ENCODE measurements at places on chromosomes 2 and 18.

GRCh38 chr18:27120246-27120645, 64.9 kb downstream of the CHST9 start:
- DNase-seq = no peak

DNA sequence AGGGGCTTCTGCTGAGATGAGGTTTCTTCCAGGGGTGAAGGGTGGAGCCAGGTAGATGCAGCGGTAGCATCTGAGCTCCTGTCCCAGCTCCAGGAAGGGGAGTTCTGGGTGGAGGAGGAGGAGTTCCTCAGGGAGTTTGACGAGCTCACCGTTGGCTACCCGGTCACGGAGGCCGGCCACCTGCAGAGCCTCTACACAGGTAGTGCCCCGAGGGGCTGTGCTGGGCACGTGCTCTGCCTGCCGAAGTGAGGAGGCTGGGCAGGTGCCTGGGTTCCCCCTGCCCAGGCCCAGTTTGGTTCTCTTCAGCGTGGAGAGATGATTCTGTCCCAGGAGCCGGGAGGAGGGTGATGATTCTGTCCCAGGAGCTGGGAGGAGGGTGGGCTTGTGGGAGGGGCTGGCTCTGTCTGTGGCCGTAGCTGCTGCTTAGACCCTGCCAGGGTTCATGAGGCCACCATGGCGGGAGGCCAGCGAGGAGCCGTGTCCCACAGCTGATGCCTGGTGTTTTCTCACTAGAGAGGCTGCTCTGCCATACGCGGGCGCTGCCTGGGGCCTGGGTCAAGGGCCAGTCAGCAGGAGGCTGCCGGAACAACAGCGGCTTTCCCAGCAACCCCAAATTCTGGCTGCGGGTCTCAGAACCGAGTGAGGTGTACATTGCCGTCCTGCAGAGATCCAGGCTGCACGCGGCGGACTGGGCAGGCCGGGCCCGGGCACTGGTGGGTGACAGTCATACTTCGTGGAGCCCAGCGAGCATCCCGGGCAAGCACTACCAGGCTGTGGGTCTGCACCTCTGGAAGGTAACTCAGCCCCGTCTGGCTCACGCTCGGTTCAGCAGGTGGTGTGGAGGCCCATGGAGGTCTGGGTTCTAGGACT, 8.2 kb downstream of the CAPN10 start:
- DNase-seq = no peak

GRCh38 chr2:25618676-25619075, 54.7 kb downstream of the DTNB start:
- peak; percentile 10 for DNase-seq

DNA sequence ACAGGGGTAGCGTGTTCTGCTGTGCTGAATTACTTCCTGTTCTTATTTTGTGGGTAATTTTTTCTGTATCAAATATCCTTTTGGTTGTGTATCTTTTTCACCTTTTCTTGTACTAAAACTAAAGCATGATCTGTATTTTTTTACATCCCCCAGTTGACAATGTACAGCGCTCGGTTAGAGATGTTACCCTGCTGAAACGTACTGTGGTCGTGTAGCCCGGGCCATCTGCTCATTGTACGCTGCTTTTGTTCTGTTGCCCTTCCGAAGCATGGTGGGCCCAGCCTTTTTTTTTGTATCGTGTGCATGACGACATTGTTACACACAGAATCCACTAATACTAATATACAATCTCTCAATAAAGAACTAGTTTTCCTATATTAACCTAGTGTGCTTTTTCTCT, 233.1 kb downstream of the HAUS1 start:
- DNase-seq = no peak

DNA sequence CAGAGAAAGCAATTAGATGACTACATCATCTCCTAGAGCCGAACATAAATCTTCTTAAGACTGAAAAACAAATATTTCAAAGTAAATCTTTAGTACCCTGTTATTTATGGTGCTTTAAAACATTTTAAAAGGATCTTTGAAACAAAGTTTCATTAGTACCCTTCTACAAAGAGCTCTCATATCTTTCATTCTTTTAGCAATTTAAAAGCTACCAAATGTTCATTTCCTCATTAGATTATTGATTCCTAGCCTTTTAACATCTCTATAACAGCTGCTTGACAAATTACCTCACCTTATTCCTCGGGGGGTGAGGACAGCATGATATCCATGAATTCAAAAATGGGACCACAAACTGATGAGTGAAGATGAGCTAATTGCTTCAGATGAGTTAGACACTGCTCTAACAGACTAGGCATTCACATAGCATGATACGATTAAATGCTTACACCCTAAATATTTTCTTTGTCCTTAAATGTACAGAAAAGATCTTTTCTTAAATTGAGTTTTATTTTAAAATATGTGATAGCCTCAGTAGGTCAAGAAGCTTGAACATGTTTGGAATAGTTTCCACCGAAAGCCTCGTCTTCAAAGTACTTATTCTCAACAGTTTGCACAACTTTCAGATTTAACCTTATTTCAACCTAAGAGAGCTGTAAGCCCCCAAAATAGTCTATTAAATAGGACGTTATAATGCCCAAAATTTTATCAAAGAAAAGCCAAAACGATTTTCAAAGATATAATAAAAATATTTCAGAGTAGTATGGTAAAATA, 2.1 kb downstream of the ATAD2B start:
- no peak for DNase-seq

DNA sequence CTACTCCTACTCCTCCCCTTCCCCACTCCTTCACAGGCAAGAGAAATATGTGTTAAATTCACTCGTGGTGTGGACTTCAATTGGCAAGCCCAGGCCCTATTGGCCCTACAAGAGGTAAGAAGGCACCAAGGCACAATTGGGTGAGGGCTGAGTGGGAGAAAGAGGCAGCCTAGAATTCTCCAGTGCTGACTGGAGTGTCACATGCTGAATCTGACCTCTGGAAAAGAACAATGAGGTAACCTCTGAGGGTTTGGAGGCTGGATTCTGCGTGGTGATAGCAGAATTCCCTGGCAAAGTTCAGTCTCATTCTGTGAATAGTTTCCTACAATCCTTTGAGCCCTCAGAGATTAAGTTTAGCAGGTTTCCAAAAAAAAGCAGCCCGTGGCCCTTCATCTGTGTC, 6.9 kb downstream of the CENPA start:
- DNase-seq = no peak

DNA sequence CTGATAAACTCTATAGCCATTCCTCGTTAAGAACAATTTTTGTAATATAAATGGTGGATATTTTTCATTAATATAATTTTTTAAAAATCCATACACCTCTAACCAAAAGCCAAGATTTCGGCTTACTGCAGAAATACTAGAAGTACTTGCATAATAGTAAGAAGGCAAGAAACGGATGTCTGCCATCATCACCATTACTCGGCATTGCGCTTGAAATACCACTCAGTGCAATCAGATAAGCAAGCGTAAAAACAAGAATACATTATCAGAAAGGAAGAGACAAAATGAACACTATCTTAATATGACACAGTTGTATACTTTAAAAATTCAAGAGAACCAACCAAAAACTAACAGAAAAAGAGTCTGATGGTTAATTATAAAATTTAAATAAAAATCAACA, 15.2 kb upstream of the BOLA3 start:
- DNase-seq = no peak

- DNase-seq = no peak
Measured at GRCh38 chr2:24855726-24856125, 62.5 kb downstream of the CENPO start.

DNA sequence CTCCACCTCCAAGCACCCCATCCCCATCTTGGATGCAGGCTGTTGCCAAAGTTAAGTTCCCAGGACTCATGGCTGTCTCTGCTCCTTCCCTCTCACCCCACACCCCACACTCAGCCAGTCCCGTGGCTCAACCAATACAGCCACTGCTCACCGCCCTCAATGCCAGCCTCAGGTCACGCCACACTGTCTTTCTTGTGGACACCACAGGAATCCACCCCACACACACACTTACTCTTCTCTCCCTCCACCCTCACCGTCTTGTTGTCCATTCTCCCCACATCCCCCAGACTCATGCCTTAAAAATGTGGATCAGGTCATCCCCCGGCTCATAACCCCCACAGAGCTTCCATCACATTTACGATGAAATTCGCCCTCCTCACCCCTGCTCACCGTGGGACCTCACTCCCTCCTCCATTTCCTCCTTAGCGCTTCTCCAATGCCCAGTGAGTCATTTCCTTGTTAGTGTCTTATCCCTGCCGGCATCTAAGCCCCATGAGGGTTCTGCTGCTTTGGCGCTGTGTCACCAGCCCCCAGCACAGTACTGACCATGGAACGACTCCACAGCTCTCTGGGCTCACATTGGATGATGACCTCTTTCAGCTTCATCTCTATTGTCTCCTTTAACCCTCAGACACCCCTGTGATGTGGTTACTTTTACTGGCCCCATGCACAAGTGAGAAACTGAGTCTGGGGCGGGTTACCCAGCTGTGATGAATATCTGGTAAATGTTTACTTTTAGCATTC, 13.8 kb downstream of the MLPH start:
- DNase-seq = no peak

DNA sequence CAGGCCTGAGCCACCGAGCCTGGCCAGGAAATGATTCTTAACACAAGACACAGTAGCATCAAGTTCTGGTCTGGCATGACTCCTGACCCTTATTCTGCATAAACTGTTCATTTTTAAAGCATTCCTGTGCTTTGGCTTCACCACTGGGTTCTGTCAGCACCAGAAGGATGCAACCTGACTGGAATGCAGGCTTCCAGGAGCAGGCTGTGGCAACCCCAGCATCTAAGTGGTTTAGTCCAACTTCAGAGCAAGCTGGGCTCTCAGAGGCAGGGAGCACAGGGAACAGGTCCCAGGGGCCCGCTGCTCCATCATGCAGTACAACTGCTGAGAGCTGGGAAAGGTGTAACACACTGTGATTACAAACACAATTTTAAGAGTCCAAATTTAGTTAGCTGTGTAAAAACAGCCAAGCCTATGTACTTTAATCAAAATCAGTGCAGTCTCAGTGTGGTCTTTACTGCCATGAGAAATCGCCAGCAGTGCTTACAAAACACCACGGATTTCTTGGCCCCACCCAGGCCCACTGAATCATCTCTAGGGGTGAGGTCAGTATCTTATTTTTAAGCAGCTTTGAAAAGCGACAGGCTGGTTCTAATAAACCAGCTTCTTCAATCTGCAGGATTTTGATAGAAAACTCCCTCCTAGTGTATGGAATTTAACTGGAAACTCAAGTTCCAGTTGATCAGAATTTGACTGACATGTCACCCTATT, 44.4 kb upstream of the TMEM182 start:
- DNase-seq = no peak

- DNase-seq = no peak
Measured at GRCh38 chr18:31426871-31427406, 20.6 kb upstream of the DSG3 start.

GRCh38 chr2:62284980-62285379, 89.1 kb downstream of the B3GNT2 start:
- no peak for DNase-seq

DNA sequence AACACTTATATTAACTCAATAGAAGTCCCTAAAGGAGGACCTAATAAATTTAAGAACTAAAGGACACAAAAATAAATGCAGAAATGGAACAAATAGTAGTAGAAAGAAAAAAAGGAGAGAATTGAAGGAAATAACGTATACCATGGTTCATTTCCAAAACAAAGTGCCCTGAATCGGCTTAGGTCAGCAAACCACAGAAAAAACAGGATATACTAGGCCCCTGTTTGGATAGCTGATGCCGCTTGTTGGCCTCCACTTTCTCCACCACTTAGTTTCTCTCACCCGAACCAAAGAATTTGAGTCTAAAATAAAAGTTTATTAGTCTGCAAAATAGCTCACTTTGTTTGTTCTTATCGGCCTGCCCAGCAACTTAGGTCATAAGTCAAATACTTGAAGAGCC, 100.4 kb downstream of the HIBCH start:
- DNase-seq = no peak

DNA sequence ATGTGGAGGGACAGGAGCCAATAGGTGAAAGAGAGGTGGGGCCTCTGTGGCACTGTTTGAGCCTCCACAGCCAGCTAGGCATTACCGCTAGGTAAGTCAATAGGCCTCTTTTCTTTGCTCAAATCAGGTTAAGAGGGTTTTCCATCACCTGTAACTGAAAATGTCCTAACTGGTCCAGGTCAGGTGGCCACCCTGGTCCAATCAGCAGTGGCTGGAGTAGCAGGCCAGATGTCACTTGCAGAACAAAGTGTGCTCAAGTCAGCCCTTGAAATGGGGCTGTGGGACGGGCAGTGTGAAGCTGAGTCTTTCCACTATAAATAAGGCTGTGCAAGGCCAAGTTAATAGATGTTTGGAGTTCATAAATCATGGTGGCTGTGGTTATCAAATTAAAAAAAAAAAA, 20.9 kb downstream of the FBXO36 start:
- no peak for DNase-seq

GRCh38 chr2:234808907-234809306, 142.9 kb upstream of the SH3BP4 start:
- DNase-seq = no peak

DNA sequence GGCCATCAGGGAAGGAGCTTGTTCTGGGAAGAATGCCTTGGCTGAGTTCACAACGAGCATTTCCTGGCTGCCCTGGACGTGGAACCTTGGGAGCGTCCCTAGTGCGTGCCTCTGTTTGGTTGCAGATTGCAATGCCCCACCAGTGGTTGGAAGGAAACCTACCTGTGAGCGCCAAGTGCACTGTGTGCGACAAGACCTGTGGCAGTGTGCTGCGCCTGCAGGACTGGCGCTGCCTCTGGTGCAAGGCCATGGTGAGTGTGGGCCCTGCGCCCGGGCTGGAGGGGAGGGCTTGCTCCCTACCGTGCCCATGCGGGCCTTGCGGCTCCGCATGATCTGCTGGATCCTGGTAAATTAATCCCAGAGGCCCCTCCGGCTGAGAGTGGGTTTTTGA, 81.9 kb downstream of the DGKD start:
- no peak for DNase-seq

- no peak for DNase-seq
Measured at GRCh38 chr2:190996338-190996946, 17.5 kb downstream of the STAT1 start.

DNA sequence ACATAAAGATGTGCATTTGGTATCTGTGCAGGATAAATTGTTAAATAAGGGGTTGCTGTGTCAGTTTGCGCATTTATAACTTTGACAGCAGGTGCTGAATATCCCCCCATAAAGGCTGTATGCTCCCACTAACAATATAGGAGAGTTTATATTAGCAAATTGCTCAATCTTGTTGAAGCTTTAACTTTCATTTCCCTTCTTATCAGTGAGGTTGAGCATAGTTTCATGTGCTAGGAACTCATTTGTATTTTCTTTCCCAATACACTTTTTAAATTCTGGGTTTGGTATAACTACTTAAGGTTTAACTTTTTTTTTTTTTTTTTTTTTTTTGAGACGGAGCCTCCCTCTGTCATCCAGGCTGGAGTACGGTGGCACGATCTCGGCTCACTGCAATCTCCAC, 89.0 kb downstream of the FAM117B start:
- no peak for DNase-seq

- no peak for DNase-seq
Measured at GRCh38 chr2:9008951-9009664, 5.6 kb upstream of the MBOAT2 start.
